ENCODE measurements at places on chromosomes 7 and 10. TPM values are rescaled to one million over a fixed set of nuclear protein-coding genes. Genes with fewer than 3 reads are reported as not detected.
A peak's percentile ranks its signal among the peaks of the same experiment; 100 is the strongest.

The AKR1C2 gene
- total RNA-seq: 97.9 TPM

DNA sequence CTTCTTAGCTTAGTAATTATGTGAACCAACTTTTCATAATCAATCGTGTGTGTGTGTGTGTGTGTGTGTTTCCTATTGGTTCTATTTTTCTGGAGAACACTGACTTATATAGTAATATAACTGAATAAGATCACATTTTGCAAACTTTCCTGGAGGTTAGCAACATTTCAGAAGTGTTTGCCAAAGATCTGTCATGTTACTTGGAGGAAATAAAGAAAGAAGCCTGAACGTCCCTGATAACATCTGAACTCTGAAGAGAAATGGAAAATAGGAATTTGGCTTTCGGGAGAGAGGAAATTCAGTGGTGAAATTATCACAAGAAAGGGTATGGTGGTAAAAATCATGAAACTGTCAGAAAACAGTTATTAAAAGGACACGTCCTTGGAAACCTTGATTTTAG lies 984.4 kb upstream of the AUTS2 start:
- DNase-seq: no peak

- no peak for DNase-seq
These were observed 35.2 kb downstream of the ADCYAP1R1 start for GRCh38 chr7:31087351-31087750.

- DNase-seq: no peak
These were observed 3.4 kb downstream of the GNAT3 start for GRCh38 chr7:80508440-80508839.

The LRRN3 gene
- 0.31 TPM for total RNA-seq

DNA sequence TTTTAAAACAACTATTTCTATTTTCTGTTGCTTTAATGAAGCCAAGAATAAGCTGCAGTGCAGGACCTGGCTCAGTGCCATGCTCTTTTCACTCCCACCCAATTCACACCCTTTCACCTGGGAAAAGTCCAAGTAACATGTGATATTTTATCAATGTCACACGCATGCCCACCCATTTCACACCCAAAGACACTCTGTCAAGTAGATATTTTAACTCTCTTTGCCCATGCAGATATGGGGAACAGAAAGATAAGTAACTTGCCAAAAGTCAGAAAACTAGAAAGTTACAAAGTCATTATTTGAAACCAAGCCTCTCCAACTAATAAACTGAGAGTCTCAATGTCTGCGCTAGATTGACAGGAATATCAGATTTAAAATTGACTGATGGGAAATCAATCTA lies 706.7 kb upstream of the PHF14 start:
- DNase-seq: no peak

GRCh38 chr10:43958071-43958432 lies 309.4 kb upstream of the ZNF32 start:
- DNase-seq: no peak

The COX15 gene
- total RNA-seq: 32.5 TPM

The ALKBH4 gene
- 8.6 TPM for total RNA-seq

The NPY4R2 gene
- not detected for total RNA-seq

DNA sequence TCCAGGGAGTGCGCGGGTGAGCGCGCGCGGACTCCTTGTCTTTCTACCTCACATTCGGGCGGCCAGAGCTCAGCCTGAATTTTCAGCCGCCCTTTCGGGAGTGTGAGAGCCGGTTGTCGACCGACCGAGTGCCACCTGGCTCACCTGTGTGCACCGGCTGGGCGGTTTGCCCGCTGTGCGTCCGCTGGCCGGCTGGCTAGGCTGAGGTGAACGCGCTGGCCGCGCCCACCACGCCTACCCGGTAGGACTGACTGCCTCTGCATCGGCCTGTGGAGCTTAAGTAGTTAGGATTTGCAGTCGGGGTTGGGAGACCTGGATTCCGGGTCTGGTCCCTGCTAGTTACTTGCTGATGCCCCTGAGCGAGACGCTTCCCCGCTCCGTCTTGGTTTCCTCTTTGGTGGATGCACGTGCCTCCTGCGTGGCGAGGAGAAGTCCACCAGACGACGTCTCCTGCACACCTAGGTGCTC lies 553 bp downstream of the TSPAN15 start:
- DNase-seq: no peak

DNA sequence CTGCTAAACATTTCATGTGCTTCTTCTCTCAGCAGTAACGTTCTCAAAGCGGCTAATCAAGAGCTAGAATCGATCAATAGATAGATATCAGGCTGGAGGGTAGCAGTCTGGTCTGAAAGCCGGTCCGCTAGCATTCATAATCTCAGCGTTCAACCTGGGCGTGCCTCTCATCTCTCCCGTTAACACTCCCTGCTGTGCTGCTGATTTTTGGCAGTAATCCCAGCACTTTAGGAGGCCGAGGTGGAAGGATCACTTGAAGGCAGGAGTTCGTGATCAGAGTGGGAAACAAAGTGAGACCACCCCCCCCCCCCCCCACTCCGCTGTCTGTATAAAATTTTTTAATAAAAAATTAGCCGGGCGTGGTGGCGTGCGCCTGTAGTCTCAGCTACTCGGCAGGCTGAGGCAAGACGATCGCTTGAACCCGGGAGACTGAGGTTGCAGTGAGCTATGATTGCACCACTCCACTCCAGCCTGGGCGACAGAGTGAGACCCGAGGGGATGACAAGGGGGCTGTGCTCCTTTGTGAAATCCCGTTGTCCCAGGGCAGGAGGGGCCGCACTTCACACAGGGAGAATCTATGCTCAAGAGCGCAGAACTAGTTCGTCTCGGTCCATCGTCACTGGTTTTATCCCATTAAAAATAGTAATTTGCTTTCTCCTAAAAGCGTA lies 624 bp upstream of the CEP55 start:
- DNase-seq: peak; percentile 64

DNA sequence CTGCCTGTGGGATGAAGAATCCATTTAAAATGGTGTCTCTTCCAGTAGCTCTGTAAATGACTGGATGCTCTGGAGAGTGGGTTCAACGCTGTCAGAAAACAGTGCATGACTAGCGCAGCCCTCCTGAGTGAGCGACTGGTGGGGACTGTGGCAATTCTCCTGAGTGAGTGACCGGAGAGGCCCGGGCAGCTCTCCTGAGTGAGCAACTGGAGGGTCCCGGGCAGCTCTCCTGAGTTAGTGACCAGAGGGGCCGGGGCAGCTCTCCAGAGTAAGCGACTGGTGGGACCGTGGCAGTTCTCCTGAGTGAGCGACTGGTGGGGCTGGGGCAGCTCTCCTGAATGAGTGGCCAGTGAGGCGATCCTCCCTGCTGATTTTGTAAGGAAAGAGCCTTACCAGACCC lies 85.5 kb downstream of the WDR37 start:
- DNase-seq: no peak

DNA sequence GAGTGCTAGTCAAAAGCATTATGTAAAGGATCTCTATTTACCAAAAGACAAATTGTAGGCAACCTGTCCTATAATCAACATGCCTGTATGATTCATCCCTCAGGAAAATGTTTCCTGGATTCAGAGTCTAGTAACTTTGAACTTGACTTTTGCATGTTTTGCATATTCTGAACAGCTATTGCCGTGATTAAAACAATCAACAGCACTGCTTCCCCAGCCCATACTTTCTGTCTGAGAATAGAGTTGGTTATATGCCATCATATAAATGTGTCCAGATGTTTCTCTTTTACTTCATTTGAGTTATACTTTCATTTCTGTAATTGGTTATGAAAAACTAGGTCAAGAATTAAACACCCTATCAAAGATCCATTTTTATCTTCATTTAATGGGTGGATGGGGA lies 83.5 kb downstream of the ZMYND11 start:
- no peak for DNase-seq

DNA sequence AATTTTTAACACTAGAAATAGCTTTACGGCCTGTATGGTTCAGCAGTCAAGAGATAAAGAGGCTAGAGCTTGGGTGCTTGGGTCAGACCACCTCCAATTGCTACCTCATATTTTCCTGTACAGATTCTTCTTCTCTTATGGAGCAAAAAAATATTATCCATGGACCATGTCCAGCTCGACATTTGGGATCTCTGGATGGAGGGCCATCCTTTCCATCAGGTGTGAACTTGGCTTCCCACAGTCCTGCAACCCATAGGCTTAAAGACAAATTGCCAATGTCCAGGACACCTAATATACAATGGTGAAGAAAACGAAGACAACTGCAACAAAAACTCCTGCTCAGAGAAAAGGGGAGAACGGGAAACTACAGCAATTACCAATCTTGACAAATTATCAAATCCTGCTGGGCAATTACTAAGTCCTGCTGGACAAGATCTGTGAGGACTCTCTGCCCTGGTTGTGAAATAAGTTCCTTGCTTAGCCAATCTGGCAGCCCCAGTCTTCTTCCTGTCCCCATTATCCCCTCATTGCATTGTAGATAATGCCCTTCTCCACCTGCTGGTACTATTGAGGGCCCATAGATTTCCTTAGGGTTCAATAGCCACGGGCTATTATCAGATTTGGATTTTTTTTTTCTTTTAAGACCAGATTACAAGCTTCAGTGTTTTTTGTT lies 42.0 kb upstream of the BRAF start:
- DNase-seq: no peak

DNA sequence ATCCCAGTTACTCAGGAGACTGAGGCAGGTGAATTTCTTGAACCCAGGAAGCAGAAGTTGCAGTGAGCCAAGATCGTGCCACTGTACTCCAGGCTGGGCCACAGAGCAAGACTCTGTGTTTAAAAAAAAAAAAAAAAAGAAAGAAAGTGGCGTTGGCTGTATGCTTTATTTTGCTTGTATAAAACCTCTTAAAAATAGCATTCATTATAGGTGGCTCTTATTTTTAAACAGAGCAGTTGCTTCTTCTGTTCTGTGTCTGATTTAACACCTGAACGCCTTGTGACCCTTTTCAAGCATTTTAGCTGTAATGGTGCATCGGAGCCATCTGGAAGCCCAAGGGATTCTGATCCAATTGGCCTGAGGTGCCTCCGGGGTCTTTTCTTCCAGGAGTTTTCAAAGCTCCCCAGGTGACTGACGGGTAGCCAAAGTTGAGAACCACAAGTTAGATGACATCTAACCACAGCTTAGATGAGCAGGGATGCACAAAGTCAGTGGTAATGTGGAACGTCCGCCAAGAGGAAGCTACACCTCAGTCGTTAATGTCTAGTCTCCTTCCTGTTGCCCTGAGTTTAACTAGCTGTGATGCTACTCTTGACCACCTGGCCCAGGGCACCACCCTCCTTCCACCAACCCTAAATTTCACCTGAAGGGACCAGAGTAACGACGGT lies 274.6 kb upstream of the KLF6 start:
- DNase-seq: no peak

- peak; percentile 56 for DNase-seq
These were observed 10.1 kb downstream of the AQP1 start for GRCh38 chr7:30921540-30922401.

The AQP1 gene
- 864 TPM for total RNA-seq

The HELLS gene
- total RNA-seq: 6.2 TPM

The XRCC2 gene
- total RNA-seq: 0.58 TPM

GRCh38 chr7:65746398-65746669 lies 126.5 kb upstream of the VKORC1L1 start:
- DNase-seq: no peak

The GSAP gene
- total RNA-seq: 22.3 TPM

The GPR85 gene
- 1.6 TPM for total RNA-seq

The ATG9B gene
- total RNA-seq: 0.67 TPM

GRCh38 chr7:158296798-158297104 lies 290.9 kb downstream of the PTPRN2 start:
- DNase-seq: no peak

The HPSE2 gene
- total RNA-seq: 1.7 TPM

The ZFAND2A gene
- 24.7 TPM for total RNA-seq

DNA sequence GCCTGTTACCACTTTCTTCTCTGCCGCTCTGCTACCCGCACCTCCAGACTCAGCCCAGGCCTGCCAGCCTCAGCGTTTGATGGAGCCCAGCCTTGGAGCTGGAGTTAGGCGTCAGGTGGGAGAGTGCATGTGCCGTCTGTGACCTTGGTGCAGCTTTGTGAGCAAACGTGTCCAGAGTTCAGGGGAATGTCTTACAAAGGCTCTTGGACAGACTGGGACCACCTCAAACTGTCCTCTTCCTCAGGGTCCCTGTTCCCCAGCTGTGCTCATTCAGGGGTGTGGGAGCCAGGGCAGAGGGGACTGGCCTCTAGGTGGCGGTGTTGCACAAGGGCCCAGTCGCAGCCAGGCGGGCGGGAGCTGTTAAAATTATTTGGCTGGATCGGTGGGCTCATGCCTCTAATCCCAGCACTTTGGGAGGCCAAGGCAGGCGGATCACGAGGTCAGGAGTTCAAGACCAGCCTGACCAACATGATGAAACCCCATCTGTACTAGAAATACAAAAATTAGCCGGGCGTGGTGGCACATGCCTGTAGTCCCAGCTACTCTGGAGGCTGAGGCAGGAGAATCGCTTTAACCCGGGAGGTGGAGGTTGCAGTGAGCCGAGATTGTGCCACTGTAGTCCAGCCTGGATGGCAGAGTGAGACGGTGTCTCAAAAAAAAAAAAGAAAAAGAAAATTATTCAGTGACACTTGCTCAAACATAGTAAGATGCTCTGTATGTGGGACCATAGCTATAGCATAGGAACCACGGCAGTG lies 89.2 kb downstream of the ADCY1 start:
- peak; percentile 31 for DNase-seq

GRCh38 chr10:118698421-118698820 lies 56.3 kb downstream of the CACUL1 start:
- DNase-seq: no peak

- peak; percentile 71 for DNase-seq
These were observed 246.1 kb downstream of the KLF6 start for GRCh38 chr10:3538656-3539531.

GRCh38 chr10:86535132-86535882 lies 13.7 kb upstream of the WAPL start:
- peak; percentile 78 for DNase-seq

- no peak for DNase-seq
These were observed 106.3 kb downstream of the ANK3 start for GRCh38 chr10:60283397-60283796.

The FAM25A gene
- total RNA-seq: not detected

- DNase-seq: no peak
These were observed 156.6 kb upstream of the IMMP2L start for GRCh38 chr7:111718886-111719285.

The LOXL4 gene
- 8.2 TPM for total RNA-seq

DNA sequence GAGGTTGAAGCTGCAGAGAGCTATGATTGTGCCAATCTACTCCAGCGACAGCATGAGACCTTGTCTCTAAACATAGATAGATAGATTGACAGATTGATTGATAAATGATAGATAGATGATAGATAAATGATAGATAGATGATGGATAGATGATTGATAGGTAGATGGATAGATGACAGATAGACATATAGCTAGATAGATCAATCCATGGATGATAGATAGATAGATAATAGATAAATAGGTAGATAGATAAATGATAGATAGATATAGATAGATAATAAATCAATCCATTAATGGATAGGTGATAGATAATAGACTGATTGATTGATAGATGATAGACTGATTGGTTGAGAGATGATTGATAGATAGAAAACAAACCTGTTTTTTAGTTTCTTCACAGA lies 349.6 kb downstream of the PAXIP1 start:
- no peak for DNase-seq

The FRMPD2 gene
- 0.13 TPM for total RNA-seq

The MTERF1 gene
- total RNA-seq: 17.5 TPM

- no peak for DNase-seq
These were observed 1.4 kb upstream of the IFRD1 start for GRCh38 chr7:112448891-112449290.

GRCh38 chr7:46352004-46352954 lies 431.2 kb upstream of the IGFBP3 start:
- no peak for DNase-seq
